ENCODE measurements at places on chromosomes 5 and 9.

DNA sequence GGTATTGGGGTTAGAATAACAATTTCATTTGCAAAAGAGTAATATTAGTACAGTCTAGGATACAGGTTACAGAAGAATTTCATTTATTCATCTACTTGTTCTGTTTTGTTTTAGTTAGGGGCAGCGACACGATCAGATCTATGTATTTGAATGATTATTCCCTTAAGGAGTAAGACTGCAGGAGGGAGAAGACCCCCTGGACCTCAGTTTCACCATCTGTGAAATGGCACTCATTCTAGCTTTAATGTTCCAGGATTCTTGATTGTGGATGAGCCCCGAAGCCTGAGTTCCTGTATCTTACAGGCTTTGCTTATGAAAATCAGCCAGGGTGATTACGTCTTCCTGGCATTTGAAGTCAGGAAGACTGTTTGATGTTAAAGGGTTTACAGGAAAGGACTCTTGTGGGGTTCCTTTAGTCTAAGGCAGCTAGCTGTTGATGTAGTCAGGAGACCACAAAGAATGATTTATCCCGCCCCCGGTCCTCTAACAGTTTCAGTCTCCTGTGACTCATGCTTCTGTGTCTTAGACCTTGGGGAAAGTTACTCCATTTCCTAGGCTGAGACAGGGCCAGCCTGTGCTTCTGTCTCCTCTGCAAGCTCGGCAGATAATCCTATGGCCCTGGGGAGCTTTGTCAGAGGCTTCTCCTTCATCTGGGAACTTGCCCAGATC is 11.5 kb downstream of the SMIM3 start:
- DNase-seq, result peak; percentile 79

DNA sequence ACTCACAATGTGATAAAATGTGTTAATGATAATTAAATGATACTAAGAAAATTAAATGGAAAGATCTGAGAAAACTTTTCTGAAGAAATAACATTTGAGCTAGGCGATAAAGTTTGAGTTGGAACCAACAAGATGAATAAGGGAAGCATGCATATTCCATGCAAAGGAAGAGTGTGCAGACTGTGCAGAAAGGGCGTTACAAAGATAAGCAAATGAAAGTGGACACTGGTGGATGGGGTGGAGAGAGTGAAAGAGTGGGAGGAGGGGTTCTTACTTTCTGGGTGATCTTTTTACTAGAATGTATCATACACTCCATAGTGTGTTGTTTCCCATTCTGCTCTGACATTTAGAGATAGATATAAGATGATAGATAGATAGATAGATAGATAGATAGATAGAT is 138.7 kb downstream of the HTR1A start:
- no peak for DNase-seq

DNA sequence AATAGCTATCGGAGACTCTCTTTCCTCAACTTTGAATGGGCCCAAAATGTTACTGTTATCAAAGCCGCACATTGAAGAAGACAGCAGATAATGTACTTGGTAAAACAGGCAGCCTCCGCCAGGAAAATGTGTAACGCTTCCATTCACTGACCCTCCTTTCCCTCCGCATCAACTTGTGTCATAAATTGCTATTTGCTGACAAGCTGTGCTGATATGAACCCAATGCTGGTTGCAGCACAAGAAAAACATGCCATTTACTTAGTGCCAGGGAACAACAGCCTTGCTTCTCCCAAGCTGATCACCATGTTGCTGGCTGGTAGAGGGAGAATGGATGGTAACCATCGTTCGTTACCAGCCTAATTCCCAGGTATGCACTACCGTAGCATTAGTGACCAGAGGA is 162.6 kb upstream of the PPP1R2B start:
- DNase-seq, result no peak

DNA sequence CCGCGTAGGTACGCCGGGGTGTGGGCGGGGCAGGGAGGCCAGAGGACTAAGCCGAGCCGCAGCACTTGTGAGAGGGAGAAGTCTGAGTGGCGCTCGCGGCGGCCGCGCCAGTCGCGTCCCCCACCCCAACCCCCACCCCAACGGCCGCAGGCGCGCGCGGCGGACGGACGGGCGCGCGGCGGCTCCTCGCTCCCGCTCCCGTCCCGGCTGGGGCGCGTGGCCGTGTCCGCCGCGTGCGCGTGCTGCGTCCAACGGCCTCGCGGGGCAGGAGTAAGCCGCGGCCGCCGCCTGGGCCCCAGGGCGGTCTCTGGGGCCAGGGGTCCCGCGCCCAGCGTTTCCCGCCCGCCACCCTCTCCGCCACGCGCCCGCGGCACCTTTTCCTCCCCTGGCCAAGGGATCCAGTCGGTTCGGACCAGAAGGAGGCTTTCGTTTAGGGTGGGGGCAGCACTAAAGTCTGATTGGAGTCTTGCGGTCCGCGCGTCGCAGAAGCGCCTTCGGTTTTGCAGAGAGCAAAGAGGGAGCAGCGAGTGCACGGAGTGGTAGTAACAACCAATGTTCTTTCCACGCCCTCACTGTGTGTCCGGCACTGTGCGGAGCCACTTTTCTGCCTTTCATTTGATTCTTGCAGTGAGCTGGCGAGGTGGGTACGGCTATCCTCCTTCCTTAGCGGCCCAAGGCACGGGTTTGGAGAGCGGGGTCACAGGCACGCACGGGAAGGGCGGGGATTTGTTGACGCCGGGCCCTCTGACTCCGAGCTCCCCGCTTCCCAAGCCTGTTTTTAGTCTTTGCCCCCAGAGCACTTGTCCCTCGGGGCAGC is 483 bp downstream of the G3BP1 start:
- peak; percentile 55 for DNase-seq

DNA sequence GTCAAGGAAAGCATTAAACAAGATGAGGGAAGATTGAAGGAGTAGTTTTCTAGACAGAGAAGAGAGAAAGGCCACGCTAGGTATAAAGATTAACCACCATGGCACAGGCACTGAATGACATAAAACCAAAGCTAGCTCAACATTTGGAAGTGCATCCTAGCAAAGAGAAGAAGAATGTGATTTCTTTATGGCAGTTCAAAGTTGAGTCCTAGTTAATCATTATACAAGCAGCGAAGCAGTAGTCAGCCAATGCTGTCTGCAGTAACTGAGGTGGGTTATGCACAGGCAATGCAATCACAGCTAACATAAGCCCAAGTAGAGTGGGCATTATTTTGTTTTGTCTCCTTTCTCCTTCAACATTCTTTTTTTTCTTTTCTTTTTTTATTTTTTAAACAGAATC is 24.0 kb upstream of the ANKRD31 start:
- no peak for DNase-seq

DNA sequence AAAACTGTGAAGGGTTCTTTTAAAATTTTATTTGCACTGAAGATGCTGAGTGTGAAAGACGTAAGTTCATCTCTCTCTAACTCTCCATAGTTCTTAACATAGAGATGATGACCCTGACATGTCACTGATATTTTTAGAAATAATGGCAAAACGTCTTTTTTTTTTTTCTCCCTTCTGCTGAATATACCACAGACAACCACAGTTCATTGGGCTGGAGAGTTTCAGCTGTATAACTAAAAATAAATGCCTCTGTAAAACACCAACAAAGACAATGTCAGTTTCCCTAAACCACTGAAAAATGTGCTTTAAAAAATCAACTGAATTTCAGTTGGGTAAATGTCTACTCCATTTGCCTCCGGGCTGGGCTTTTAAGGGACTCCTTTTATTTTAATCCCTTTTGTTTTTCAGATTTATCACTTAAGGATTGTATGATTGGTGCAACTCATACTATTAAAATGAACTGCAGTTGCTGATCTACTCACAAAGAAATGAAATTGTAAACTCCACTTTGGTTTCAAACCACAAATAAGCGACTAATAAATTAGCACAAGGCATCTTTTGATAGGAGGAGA is 830.9 kb upstream of the WWC1 start:
- no peak for DNase-seq

DNA sequence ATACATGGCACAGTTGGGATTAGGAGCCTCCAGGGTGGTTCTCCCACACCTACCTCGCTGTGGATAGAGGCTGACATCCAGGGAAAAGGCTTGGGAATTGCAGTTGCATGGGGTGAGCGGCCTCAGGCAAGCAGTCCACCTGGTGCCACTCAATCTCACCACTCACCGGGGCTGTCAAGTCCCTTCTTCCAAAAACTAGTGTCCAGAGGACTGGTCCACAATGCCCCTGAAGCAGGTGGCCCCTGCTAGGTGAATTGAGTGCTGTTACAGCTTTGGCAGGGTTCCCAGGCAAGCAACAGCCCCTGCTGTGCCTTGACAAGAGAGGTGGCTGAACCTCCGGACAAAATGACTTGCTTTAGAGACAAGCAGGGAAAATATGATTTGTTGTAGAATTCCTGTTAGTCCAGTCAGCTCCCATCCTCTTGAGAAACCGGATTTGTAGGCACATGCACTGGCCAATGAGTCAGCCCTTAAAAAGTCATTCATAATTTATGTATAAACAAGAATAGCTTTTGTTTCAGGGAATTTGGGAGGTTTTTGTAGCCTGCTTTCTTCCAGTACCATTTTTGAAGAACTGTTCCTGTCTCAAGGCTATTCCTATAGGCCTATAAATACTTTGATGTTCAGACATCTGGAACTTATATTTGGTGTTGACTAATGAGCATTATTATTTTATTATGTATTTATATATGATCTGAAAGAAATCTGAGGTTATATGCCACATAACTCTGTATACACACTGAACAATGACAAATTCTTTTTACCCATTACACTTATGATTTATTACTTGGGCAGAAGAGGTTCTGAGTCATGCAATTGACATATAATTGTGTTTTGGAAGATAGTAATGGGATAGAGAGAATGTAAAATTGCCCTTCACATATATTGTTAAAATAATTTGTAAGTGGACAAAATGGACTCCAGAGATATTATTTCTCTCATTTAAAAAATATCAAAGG is 411.1 kb downstream of the ACTL7B start:
- DNase-seq, result no peak

Data from activated T-cell treated with anti-CD3 and anti-CD28 coated beads, Interleukin-2, amount 50 U/mL, for 72 hours (primary cell).